GM23248 (cell line): ENCODE measurements at places on chromosomes 13 and 19. TPM values are rescaled to one million over a fixed set of nuclear protein-coding genes. Genes with fewer than 3 reads are reported as not detected.

The SLITRK1 gene
- 0.05 TPM in 1 of 2 replicates, not detected in the other for polyA plus RNA-seq

The DLL3 gene
- 0.74 and 1.2 TPM in 2 replicates for polyA plus RNA-seq

The ZNF723 gene
- polyA plus RNA-seq, result not detected in 2 replicates

The HIF3A gene
- 0.20 and 0.27 TPM in 2 replicates for polyA plus RNA-seq

The CLDN10 gene
- polyA plus RNA-seq, result 0.20 TPM in 1 of 2 replicates, not detected in the other

The TMEM38A gene
- polyA plus RNA-seq, result 1.1 and 1.6 TPM in 2 replicates

The CEACAM8 gene
- not detected in 2 replicates for polyA plus RNA-seq

The ITGBL1 gene
- 332 and 336 TPM in 2 replicates for polyA plus RNA-seq

The MARCHF2 gene
- polyA plus RNA-seq, result 33.1 and 33.4 TPM in 2 replicates

The FUT1 gene
- polyA plus RNA-seq, result not detected in 2 replicates

The TEX26 gene
- polyA plus RNA-seq, result not detected in 2 replicates

The LAIR2 gene
- not detected in 2 replicates for polyA plus RNA-seq

The WDR87 gene
- not detected in 2 replicates for polyA plus RNA-seq

The CPB2 gene
- 0.11 TPM in 1 of 2 replicates, not detected in the other for polyA plus RNA-seq

The DCLK1 gene
- 0.34 and 0.48 TPM in 2 replicates for polyA plus RNA-seq

The LILRB5 gene
- polyA plus RNA-seq, result not detected in 2 replicates

The MBD3L2 gene
- not detected in 2 replicates for polyA plus RNA-seq

DNA sequence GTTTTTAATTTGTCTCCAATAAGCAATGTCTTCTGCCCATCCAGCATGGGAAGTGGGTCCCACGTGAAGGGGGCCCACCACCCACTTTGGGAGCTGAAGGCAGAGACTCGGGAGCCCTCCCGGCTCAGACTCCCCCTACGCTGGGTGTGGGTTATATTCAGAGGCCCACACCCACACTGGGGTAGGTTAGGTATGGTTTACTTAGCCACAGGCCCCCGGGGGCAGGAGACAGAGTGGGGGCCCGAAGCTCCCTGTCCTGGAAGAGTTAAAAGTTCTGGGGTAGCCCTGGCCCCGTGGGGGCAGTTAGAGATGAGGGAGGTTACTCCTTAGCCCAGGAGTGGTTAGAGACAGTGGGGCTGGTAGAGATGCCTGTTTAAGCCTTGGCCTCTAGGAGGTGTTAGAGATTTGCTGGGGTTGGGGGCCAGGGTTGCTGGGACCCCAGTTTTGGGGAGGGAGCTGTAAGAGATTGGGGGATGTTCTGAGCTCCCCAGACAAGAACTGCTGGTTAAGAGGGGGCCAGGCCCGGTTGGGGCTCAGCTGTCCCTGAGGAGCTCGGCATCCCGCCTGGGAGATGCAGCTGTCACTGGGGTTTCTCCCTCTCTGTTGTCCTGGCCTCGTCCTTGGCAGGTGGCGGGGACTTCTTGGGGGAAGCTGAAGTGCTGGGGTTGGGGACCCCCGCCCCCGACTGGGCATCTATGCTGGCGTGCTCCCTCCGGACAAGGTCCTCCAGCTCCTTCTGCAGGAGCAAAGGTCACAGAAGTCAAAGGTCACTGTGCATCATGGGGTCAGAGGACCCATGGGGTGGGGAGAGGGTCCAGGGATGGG lies 712 bp upstream of the RINL start:
- DNase-seq, result no peak

- peak; percentile 66 for DNase-seq
Measured at GRCh38 chr13:109785892-109786450, 412 bp downstream of the IRS2 start.

DNA sequence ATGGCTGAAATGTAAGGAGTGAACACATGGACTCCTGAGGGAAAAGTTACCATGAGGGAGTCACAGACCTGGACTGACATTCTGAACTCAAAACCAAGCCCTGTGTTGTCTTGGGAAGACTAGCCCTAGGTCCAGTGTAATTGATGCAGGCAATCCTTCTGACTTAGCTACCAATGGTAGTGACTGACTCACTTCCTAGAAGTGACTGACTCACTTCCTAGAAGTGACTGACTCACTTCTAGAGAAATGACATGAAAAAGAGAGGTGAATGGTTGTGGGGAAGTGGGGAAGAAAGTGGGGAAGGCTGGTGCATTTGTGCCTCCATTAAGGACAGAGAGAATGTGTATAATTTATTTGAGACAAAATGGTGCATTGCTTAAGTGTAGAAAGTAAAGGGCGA lies 49.9 kb downstream of the EDNRB start:
- DNase-seq, result peak; percentile 36

GRCh38 chr19:46206176-46206575 lies 23.4 kb upstream of the IGFL1 start:
- DNase-seq, result no peak

- peak; percentile 36 for DNase-seq
Measured at GRCh38 chr13:110824702-110825300, 90.1 kb downstream of the ANKRD10 start.

DNA sequence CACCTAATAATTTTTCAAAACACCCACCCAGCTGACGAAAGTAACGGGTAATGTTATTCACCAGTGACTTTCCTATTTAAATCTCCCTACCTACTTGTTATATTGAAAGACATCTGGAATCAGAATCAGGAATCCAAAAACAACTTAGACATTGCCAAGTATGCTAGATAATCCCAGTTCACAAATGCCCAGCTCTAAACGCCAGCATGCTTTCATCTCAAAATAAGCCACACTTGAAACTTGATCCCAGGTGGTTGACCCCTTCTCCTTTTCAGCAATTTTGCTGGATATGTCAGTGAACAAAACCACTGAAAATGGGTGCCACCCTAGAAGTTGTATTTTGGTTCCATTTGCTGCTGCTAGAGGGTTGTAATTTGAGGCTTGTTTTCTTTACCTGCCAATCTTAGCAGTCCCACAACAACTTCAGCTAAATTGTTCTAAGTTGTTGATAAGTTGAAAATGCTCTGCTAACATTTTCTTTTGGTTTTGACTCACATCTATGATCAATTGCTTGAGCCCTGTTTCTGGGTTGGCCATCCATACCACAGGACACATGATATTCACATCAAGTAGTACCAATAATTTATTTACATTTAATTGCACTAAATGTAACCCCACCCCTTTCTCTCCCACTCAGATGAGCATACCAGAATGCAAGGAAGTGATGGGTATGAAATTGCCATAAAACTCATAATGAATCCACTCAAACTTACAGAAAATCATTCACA lies 66.4 kb downstream of the DCT start:
- DNase-seq, result no peak

GRCh38 chr19:35013041-35013819 lies 13.1 kb downstream of the GRAMD1A start:
- DNase-seq, result peak; percentile 65

DNA sequence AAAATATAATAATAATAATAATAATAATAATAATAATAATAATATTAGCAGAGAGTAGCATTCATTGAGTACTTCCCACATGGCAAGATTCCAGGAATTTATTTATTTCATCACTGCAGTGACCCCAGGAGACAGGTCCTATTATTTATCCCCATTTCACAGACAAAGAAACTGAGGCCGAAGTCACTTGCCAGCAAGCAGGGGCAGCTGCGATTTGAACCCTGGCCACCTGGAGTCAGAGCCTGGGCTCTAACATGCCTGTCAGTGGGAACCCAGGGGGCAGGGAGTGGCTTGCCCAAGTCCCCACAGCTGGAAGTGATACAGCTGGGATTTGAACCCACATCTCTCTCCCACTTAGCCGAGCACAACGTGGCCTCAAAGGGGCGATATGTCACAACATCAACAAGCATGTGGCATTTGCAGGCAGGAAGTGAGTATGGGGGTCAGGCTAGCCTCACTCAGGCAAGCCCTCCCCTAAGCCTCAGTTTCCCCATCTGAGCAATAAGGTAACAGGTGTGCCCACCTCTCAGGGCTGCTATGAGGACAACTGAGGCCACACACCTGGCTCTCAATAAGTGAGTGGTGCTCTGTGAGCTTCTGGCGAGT lies 2.9 kb downstream of the SHFL start:
- DNase-seq, result no peak

GRCh38 chr13:98447130-98447529 lies 129.8 kb downstream of the STK24 start:
- DNase-seq, result no peak

- DNase-seq, result no peak
Measured at GRCh38 chr13:85538957-85539356, 260.3 kb downstream of the SLITRK6 start.

- peak; percentile 36 for DNase-seq
Measured at GRCh38 chr13:39656325-39656677, 839 bp downstream of the COG6 start.

GRCh38 chr19:2485428-2485827 lies 9.5 kb downstream of the GADD45B start:
- DNase-seq, result no peak

- peak; percentile 94 for DNase-seq
Measured at GRCh38 chr19:45568732-45569131, 15.9 kb downstream of the OPA3 start.

- DNase-seq, result no peak
Measured at GRCh38 chr19:1336079-1336684, 47.5 kb upstream of the NDUFS7 start.

DNA sequence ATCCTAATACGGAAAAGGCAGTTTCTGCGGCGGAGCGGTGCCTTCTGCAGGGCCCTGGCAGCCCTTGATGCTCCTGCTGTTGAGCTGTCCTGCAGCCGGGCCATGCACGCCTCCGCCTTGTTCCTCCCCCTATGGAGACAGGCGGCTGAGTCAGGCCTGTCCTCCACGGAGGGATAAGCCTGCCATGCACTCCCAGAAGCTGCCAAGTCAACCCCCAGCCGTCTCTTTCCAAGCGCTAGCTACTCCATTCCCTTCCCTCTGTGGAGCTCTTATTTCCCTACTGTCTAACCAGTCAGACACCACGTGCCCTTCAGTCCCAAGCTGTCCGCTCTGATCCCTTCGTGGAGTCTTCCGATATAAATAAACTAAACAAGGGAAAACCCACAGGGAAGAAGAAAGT lies 197.0 kb downstream of the COL4A1 start:
- DNase-seq, result peak; percentile 98

DNA sequence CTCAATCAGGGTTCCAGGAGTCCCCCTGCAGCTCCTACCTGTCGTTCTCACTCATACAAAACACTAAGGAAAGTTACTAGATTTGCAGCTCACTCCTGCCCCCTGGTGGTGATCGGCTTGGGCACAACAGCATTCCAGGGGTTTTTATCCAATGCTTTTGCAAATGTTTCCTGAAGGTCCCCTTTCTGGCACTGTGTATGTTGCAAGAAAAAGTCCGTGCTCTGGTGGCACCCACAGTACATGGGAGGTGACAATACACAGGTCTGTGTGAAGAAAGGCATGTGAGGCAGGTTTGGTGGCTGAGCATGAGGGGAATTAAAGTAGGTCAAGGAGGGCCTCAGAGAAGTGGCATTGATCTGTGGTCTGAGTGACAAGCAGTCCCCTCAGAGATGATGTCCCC lies 8.6 kb upstream of the TYK2 start:
- peak; percentile 73 for DNase-seq

DNA sequence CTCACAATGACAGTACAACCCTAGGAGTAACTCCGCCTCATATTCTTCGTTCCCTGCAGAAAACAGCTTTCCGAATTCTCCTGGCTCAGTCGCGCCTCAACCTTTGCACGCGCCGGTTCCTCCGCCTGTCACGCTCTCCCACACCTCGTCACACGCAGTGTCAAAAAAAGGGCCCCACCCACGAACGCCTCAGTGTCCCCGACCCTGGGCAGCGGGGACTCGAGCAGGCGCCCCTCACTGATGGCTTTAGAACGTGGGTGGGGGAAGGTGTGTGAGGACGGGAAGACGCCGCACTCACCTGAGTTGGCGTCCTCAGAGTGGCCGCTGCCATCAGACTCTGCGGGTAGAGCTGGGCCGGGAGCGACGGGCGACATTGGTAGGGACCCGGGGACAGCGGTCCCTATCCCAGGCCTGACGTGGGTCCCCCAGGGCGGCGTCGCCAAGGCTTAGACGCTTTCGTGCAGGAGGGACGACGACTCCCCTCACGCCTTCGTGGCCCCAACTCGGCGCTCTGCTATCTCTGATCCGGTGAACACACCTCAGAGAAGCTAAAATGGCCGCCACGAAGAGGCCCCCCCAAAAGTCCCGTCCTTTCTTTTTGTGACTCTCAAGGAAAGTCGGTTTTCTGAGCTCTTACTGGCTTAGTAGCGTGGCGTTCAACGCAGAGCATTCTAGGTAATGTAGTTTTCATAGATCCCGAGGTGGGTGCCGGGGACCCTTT lies at the start of gene ZNF154:
TSS of gene ZNF154 (minus strand) at position 564 of the 721 bp plus-strand sequence. CDS start at position 331, 233 bp downstream.
- peak; percentile 88 for DNase-seq

GRCh38 chr13:31394506-31394905 lies 194.7 kb downstream of the B3GLCT start:
- no peak for DNase-seq

- no peak for DNase-seq
Measured at GRCh38 chr19:14612657-14613056, 29.8 kb downstream of the CLEC17A start.

- no peak for DNase-seq
Measured at GRCh38 chr13:102654756-102655155, 40.1 kb downstream of the METTL21C start.

GRCh38 chr19:55156202-55157063 lies 1.1 kb downstream of the TNNI3 start:
- DNase-seq, result peak; percentile 54

DNA sequence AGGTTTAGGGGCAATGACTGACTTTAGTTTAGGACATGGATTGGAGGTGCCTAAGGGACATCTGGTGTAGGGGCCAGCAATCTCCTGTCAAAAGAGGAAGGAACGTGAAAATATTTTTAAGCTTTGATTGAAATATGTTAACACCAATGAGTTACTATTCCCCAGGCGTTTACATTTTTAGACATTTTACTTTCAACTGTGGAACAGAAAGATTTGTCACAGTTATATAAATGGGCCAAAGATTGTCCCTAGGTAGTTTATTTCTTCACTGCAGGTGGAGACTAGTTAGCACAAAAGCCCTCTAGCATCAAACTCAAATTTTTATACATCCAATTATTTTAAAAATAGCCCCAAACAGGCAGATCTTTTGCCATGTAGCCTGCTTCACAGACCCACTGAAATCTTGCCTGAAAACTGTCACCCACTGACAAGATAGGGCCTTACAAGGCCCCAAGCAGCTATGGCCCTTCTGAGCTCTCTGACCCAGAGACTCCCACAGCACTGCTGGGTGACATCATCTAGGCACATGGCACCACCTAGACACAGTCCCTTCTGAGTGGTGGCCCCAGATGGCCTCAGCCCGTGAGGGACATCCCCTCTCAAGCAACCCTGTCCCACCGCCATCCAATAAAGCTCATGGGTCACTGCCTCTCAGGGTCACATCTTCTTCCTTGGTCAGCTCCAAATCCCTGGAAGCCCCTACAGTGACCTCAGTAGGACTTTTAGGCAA lies 64.8 kb upstream of the DOCK9 start:
- DNase-seq, result no peak

DNA sequence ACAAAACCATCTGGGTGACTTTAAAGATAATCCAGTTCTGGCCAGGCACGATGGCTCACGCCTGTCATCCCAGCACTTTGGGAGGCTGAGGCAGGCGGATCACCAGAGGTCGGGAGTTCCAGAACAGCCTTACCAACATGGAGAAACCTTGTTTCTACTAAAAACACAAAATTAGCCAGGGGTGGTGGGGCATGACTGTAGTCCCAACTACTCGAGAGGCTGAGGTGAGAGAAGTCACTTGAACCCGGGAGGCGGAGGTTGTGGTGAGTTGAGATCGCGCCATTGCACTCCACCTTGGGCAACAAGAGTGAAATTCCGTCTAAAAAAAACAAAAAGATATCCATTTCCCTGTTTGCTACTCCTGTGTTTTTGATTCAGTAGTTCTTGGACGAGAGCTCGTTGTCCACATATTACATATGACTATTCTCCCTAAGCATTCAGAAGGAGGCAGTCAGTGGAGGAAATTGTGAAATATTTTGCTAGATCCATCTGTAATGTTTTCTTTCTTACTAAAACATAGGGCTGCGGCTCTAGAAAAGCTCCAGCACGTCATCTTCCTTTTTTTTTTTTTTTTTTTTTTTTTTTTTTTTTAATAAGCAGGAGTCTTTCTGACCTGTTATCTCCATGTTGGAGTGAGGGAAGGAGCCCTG lies 33.6 kb downstream of the ZNF701 start:
- peak; percentile 54 for DNase-seq
